ENCODE measurements at places on chromosomes 5 and 9.

DNA sequence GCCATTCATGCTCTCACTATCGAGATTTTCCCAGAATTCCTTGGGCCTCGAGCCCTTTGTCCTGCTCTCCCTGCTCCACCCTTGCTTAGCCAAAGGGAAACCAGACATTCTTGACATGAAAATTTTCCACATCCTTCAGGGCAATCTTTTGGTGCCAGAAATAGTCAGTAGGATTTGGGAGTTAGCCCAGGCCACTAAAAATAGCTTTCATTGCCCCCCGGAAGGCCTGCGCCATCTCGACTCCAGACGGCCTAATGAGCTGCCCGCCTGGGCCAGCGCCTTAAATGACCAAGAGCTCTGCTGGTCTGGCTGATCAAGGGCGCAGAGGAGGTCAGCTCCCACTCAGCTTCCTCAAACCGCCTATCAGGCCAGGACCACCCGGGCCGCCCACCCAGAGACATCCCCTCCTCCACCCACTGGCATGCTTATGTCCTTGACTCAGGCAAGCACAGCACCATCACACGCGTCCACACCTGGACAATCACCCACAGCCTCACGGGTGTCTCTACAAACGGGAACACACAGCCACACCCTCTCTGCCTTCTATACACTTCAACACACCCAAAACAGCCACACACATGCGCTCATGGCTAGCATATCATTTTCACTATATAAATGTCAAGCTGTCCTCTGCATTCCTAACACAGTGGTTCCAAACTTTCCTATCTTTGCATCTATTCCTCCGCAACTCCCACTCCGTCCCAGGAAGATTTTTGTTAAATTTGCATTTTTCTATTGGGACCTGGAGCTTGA is 20.9 kb downstream of the DUSP1 start:
- no peak for DNase-seq

GRCh38 chr5:60503771-60504170 is 196.2 kb downstream of the DEPDC1B start:
- DNase-seq: no peak

- DNase-seq: no peak
These were observed 103.6 kb downstream of the PDE4D start for GRCh38 chr5:59789894-59790293.

DNA sequence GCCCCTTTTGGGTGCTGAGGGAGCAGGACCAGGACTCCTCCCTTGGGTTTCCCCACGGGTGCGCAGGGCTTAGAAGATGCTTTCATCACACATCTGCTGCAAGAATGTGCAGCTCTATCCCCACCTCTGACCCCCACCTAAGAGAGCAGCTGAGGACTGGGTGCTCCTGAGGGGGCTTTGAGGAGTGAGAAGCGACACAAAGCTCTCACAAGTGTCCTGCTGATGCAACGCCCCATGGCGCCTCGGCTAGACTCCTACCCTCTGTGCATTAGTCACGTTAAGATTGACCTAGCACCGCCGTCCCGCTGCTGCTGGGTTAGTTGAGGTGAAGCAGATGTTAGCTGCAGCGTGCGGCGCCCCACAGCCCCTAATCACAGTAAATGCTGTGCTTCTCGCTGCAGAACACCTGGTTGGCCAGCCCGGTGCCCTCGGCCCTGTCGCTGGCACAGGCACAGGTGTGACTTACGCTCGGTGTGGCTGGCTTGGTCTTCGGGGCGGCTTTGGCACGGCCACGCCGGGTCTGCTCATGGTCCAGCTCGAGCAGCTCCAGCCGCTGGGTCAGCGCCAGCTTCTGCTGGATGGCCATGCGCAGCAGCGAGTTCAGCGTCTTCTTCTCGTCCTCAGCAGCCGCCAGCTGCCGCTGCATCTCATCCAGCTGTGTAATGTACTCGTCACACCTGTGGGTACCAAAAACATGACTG is 45.0 kb upstream of the IPPK start:
- no peak for DNase-seq

- no peak for DNase-seq
These were observed 241.5 kb downstream of the AUH start for GRCh38 chr9:91120200-91120599.

DNA sequence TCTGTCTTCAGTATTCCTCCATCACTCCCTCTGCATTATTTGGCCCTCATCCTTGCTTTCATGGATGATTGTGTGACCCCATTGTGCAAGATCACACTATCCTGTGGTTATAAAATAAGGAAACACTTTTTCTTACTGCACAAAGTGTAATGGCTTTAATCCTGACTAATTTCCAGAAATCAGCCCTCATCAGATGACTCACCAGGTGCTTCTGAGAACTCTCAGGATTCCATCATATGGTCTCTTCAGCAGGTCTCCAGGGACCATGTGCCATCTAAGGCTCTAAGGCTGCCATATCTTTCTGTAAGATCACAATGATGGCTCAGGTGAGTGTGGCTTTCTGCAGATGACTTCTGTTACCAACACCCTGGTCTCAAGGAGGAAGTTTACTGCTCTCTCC is 27.3 kb upstream of the FER start:
- DNase-seq: peak; percentile 76

DNA sequence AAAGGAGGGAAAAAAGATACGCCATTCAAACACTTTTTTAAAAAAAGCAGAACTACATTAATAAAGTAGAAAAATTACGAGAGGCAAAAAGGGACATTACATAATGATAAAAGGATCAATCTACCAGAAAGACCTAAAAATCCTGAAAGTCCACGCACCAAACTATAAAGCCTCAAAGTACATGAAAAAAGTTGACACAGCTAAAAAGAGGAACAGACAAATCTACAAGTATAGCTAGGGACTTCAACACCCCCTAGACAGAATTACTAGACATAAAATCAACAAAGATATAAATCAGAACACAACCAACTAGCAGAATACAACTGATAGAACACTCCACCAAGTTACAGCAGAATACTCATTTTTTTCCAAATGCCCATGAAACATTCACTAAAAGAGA is 11.1 kb downstream of the CAMSAP1 start:
- DNase-seq: no peak

DNA sequence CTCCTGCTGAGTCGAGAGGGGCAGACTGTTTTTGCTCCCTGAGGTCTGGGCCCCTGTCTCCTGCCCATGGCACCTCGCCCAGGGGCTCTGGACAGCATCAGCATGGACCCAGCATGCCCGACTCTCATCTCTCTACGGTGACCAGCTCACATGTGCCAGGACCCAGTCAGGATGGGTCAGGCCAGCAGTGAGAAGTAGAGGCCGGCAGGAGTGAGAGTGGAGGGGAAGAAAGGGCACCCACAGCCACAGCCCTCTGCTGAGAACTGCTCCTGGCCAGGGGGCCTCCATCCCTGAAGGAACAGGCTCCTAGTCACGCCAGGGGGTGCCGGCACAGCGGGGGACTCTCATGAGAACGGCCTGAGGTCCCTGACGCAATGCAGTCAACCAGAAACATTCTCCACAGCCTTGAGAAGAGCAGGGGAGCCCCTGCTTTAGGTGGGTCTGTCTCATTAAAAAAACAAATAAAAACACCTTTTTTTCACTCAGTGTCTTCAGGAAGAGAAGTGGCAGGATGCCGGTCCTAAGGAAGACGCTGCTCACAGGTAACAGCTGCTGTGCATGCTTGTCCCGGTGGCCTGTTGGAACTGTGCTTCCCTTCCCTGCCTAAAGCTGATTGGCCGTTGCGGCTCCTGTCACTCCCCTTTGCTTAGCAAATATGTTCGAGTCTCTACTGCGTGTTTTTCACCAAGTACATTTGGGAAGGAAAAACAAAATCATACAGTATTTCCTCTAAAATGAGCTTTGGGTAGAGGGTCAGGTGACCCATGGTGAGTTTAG is 85.7 kb upstream of the FBXW11 start:
- no peak for DNase-seq

DNA sequence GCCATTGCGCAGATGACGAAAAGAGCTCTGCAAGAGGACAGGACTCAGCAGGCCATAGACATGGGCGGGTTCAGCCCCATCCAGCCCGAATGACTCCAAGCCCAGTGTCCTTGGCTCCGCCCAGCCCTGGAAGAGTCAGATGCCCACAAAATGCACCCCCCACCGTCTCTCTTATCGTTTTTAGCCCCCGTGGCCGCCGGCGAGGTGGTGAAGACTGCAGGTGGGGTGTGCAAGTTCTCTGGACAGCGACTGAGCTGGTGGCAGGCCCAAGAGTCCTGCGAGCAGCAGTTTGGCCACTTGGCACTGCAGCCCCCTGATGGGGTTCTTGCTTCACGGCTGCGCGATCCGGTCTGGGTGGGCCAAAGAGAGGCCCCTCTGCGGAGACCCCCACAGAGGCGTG is 2.1 kb downstream of the ADGRD2 start:
- DNase-seq: no peak

GRCh38 chr9:91419222-91420191 is 4.1 kb downstream of the NFIL3 start:
- DNase-seq: peak; percentile 96

- DNase-seq: no peak
These were observed 215.8 kb downstream of the LRRC70 start for GRCh38 chr5:62794456-62794855.

Data from suppressor macrophage treated with lipopolysaccharide for 4 hours (primary cell).